ENCODE measurements at places on chromosomes 7 and 10. TPM values are rescaled to one million over a fixed set of nuclear protein-coding genes. Genes with fewer than 3 reads are reported as not detected.

DNA sequence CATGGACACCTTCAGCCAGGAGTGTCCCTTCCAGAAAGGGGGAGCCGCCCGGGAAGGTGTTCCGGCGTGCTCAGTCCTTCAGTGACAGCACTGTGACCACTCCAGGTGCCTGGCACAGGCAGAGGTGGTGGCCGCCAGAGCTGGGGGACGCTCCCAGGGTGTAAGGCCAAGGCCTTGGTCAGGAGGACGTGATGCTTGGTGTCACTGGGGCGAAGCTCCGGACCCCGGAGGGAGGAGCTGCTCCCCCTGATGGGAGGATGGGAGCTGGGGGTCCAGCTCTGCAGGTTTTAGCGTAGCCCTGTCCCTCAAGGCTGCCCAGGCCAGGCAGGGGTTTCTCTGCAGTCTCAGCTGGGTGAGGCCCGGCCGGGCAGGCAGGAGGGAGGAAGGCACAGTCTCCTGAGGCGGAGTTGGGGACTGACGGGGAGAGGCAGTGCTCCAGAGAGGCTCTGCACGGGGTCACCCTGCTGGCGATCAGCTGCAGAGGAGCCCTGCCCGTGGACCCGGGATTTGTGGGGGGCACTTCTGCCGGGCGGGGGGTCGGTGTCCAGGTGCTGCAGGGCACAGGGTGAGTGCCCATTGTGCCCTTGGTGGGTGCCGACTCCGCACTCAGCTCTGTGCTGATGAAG, 56.5 kb upstream of the DNAJB6 start:
- DNase-seq: no peak

DNA sequence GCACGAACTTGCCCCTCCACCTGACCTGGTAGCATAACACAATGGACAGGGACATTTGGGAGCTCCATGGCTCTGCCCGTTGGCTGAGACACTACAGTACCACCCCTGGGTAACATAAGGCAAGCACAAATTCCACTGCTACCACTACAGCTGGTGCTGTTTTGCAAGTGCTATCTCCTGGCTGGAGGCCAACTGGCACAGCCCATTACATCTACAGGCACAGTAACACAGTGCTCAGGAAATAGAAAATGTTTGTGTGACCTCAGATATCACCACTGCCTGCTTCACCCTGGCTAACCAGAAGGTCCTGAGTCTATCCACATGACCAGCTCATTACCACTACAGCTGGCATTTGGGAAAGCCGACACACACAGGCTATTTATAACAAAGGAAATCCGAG, 631.1 kb upstream of the MBL2 start:
- DNase-seq: peak; percentile 80

DNA sequence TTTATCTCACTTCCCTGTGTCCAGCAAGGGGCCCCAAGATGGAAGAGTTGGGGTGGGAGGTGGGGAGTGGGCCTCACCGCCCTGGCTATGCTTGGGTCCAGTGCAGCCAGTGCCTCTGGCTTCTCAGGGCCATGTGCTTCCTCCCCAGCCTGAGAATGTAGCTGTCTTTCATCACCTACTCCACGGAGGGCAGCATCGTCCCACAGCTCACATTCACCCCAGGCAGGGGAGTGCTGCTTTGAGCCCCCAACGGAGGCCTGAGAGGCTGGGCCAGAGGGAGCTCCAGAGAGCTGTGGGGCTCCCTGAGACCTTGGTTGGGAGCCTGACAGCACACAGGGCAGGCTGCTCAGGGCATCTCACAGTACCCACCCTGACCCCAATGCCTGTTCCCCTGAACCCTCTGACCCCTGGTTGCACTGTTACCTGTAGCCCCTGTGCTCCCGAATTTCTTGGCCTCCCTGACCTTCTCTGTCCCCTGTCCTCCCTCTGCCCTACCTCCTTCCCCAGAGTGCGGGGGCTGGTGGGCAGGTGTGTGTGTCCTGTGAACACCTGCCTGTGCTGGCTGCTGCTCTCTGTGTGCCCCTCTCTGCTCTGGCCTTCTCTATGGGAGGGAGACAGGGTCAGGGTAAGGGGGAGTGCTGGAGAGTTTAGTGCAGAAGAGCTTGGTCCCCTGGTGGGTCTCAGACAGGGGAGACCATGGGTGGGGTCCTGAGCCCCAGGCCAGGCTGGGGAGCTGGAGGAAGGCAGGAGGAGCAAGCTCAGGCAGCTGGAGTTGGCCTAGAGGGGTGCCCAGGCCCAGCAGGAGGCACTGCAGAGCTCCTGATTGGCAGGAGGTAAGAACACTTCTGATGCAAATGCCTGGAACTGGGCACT, 19.6 kb upstream of the ZNF488 start:
- DNase-seq: no peak

GRCh38 chr10:43376828-43377423, 5.5 kb downstream of the FXYD4 start:
- no peak for DNase-seq

- peak; percentile 96 for DNase-seq
These were observed 26.1 kb downstream of the PLAC9 start for GRCh38 chr10:80158598-80159127.

- no peak for DNase-seq
These were observed 127.2 kb upstream of the MGMT start for GRCh38 chr10:129339841-129340240.

- DNase-seq: no peak
These were observed 2.2 kb upstream of the FOXI2 start for GRCh38 chr10:127734753-127735152.

DNA sequence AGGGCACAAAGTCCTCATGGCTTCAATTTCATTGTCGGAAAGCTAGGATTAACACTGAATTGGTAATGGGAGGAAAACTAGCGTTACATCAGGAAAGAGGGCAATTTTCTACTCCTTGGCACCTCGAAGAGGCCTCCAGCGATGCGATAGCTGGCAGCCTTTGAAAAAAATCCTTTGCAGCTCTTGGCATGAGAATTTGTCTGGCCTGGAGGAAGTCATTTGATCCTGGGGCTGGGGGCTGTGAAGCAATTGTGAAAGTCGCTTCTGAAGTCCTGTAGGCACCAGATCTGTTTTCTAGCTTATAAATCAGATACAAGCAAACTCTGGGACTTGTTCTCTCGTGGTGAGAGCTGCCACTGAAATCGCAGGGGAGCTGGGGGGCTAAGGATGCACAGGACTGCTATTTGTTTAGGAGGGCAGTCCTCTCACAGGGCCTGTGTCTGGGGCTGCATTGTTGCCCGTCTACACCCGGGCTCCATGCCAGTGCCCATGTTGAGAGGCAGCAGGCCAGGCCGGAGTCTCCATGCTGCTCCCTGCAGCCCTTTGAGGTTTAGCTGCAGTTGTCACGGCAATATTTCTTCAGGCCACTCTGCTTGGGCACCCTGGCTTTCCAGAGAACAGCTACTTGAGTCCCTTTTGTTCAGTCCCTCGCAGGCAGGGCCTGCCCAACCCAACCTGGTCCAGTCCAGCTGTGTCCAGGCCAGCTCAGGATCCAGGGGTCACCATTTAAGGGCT, 206.8 kb upstream of the LYZL1 start:
- DNase-seq: peak; percentile 23

The ZNF282 gene
- polyA plus RNA-seq: 19.4 TPM

DNA sequence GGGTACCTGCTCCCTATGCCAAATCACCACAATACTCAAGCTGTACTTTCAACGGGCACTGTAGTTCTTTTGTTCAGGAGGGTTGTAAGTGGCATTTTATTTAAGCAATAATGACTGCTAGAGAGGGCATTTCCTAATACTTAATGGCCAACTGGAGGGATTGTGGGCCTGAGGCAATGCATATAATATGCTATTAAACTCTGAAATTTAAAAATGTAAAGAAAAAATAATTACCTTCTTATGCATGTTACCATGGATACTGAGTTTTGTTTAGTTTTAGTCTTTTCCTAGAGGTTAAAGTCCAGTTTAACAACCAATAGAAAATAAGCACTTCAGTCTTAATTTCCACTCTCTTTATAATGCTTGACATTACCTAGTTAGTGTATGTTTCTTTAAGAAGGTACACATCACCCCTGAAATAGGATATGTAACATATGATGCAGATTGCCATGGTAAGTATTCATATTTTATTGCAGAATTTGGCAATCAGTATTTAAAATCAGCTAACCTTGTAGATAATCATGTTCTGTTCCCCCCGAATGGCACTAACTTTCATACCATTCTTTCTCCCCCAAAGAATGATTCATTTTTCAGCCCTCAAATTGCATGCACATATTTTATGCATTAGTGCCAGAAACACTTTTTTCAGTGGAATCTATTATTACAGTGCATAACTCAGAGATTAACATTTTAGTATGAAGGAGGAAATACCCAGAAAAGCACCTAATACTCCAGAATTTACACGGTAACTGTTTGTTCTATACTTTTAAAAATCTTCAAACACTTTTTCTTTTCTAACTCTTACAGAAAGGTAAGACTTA, 90.3 kb upstream of the ZNF438 start:
- DNase-seq: no peak

The NPTX2 gene
- 7.3 TPM for polyA plus RNA-seq

- DNase-seq: no peak
These were observed 51.4 kb downstream of the BTAF1 start for GRCh38 chr10:91974960-91975359.

GRCh38 chr7:106814887-106815286, 50.2 kb upstream of the PIK3CG start:
- no peak for DNase-seq

The C10orf53 gene
- not detected for polyA plus RNA-seq

DNA sequence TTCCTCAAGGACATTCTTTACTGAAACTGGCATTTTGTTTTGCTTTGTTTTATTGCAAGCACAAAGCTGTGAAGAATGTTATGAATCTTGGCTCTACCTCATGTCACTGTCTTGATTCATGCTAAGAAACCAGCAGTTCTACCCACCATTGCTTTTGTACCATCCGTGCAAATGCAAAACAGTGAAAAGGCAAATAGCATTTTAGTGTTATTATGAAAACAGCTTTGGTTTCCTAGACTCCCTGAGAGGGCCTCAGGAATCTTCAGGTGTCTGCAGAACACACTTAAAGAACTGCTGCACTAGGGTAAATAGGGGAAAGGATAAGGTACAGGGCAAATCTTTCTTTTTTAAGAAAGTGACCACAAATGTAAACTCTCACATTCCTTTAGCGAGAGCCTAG, 318.9 kb downstream of the AHR start:
- no peak for DNase-seq

- DNase-seq: no peak
These were observed 410.9 kb downstream of the TCERG1L start for GRCh38 chr10:130900441-130901160.

DNA sequence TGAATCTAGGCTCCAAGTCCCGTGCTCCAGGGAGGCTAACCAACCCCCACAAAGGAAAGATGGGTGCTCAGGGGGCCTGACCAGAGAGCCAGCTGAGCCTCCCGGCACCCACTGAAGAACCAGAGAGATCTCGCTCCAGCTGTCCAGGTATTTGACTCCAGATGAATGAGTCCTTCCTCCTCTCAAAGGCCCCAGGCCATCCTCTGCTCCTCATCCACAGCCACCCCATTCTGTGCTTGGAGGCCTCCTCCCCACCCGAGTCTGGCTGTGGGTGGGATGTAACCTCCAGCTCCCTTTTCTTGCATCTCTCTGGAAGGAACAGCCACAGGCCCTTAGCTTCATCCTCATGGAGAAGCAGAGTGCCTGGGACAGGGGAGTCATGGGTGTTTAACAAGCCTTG, 44.6 kb downstream of the VSTM4 start:
- DNase-seq: no peak

The IMPDH1 gene
- polyA plus RNA-seq: 25.0 TPM

DNA sequence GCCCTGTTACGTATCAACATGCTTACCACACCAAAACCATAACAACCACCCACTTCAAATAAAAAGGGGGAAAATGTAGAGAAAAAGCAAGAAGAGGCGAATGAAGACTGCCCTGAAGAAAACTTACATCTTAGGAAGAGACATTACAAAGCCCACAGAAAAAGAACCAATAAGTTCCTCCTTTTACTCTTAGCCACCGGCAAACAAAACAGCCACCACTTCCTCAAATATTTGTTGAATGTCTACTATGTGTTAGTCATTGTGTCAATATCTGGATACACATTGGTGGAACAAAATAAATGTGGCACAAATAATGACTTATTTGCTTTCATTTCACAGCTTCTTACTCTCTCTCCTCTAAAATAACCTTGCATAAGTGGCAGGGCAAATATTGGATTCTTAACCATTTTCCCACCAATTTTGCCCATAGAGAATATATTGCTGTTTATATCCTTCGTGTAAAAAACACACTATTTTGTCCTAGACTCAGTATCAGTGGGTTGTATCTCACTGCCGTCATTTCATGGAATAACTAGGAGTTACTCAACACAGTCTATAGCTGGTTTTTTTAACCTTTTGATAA, 106.8 kb downstream of the ANK3 start:
- no peak for DNase-seq

DNA sequence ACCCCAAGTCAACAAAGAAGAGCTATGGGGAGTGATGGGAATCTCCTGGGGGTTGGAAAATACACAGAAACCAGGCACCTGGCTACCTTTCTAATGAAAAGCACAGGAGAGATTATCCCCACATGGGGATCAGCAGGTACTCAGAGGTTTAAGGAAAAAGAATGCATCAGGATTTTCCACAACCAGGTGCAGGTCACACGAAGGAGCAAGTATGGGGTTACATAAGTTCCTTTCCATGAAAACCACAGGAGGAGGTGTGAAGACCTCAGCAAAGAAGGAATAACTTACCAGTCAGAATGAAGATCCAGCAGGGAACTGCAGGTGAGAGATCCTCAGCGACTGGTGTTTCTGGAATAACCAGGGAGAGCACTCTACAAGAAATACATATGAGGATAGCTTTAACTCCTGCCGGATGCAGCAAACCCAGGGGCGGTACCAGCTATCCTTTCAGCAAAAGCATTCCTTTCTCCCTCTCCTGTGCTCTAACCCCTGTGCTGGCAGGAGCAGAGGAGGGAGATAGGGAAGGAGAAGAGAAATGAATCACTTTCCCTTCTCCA, 116.7 kb upstream of the TMEM106B start:
- no peak for DNase-seq

The GIMAP8 gene
- 7.9 TPM for polyA plus RNA-seq

DNA sequence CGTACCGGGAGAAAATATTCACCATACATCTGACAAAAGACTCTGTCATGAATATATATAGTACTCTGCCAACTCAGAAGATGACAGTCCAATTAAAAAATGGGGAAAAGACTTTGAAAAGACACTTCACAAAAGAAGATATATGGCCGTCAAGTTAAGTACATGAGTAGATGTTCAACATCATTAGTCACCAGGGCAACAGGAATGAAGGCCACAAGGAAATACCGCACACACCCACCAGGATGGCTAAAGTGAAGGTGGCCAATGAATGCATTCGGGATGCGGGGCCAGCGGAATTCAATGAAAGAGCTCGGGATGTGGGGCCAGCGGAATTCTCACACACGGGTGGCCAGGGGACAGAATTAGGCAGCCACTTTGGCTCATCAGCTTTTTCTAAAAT, 42.2 kb downstream of the MAD1L1 start:
- no peak for DNase-seq
